ENCODE measurements at places on chromosomes 1 and 21.

DNA sequence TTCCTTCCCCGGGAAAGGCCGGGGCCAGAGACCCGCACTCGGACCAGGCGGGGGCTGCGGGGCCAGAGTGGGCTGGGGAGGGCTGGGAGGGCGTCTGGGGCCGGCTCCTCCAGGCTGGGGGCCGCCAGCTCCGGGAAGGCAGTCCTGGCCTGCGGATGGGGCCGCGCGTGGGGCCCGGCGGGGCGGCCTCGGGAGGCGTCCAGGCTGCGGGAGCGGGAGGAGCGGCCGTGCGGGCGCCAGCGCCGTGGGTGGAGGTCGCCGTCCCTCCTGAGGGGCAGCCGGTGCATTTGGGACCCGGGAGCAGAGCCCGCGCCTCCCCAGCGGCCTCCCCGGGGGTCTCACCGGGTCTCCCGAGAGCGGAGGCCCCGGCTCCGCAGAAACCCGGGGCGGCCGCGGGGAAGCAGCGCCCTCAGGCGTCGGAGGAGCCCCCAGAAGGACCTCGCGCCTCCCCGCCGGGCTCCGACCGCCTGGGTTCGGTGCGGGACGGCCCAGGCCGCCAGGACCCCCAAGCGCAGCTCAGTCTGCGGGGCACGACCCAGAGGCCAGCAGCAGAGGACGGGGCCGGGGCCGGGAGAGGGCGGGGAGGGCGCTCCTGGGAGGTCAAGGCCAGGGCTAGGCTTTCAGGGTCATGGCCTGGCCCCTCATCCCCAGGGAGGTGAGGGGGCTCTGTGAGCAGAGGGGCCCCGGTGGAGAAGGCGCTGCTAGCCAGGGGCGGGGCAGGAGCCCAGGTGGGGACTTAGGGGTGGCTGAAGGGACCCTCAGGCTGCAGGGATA, 7.2 kb upstream of the SLX9 start:
- ATAC-seq = peak; percentile 4

GRCh38 chr1:99447721-99448120, 183.4 kb downstream of the PLPPR4 start:
- no peak for ATAC-seq

DNA sequence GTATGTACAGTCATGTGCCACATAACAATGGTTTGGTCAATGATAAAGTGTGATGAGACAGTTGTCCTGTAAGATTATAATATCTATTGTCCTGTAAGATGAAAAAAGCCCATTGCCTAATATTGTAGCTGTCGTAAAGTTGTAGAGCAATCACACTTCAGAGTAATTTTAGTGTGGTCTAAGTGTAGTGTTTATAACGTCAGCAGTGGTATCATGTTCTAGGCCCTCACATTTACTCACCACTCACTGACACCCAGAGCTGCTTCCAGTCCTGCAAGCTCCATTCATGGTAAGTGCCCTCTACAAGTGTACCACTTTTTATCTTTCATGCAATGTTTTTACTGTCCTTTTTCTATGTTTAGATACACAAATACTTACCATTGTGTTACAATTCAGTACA, 259.9 kb upstream of the RAB4A start:
- ATAC-seq = no peak

- ATAC-seq = no peak
These were observed 895.0 kb upstream of the B3GALT2 start for GRCh38 chr1:194081444-194081843.

GRCh38 chr1:68174738-68175113, 57.6 kb downstream of the WLS start:
- ATAC-seq = peak; percentile 54

DNA sequence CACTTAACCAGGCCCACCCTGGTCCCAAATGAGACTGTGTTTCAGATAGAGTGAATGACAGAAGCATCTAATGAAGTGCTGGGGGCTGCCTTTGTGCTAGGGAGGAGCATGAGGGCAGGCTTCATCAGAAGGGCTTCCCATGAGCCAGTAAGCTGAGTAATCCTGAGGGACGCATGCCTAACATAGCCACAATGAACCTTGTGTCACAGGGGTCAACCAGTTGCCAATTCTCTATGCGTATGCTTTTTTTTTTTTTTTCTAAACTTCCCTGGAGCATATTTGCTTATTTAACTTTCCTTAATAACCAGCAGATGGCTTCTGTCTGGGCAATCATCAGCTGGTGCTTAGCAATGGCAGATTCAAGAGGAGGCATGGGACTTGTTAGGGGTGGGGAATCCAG, 25.5 kb upstream of the CYP2J2 start:
- ATAC-seq = no peak

DNA sequence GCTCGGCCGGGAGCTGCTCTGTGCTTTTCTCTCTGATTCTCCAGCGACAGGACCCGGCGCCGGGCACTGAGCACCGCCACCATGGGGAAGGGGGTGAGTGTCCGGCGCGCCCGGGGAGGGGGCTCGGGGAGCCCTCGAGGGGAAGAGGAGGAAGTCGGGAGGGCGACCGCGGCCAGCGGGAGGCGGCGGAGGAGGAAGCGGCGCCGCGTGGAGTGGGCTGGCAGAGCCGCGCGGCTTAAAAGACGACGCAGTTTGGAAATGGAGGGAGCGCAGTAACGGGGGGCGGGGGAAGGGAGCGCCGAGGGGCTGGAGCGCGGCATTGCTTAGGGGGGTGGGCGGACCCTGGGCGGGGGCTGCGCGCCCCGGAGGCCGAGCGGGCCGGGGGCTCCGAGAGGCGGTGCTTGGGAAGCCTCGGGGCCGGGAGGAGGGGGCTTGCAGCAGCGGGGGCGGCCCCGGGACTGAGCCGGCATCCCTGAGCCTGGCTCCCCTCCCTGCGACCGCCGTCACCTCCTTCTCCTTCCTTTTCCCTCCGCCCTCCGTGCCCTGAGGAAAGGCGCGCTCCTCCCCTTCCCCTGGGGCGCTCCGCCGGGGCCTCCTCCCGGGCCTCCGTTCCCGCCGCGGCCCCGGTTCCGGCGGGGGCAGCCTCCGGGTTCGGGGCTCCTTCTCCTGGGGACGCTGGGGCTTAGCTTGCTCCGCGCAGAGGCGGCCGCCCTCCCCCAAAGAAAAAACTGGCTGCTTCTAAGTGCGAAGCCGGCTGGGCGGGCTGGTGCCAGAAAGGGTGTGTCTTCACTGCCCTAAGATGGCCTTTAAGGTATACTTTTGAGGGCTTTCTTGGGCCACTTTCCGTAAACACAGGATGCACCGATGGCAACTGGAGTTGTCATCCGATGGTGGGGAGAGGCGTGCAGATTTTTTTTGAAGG, 648 bp downstream of the ATP1A1 start:
- ATAC-seq = peak; percentile 8

GRCh38 chr1:209382231-209383100, 201.0 kb upstream of the CAMK1G start:
- ATAC-seq = no peak

DNA sequence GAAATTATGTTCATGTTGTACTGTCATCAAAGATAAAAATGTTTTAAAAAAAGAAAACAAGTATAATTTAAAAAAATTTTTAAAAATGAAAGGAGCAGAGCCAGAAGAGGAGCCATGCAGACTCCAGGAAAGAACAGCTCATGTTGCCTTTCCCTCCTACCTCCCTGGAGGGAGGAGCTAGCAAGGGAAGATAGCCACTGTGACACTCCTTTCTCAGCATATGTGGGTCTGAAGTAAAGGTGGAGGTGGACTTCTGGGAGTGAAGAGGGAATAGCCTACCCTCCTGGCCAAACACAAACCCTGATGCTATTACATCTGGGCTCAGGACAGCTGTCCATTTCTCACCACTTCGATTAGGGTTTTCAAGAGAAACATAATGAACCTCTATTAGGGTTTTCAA, 54.2 kb downstream of the SLC2A1 start:
- no peak for ATAC-seq

GRCh38 chr1:111813440-111814304, 58.0 kb downstream of the DDX20 start:
- ATAC-seq = no peak

DNA sequence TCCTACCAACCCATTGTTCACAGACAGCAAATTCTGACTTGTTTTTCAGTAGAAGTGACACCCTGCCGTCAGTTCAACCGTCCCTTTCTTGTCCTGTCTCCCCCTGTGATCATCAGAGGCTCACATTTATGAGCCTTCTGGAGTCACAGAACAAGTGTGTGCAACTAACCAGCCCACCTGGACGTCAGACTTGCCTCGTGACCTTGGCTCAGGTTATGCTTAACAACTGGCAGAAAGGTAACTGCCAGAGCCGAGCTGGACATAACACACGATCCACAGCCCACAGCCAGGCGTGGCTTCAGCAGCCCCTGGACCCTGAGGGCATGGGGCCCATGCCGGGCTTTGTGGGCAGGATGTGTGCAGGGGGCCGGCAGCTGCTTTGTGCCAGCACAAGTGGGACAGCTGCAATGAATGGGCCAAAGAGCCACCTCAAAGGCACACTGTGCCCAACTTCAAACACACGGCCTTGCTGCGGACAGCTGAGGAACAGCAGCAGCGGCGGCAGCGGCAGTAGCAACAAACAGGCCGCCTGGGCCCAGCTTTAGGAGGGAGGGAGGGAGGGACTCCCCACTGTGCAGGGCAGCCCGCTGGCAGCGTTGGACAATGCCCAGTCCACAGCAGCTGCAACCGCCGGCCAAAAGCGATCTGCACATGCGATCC, 103.9 kb downstream of the ZBTB18 start:
- ATAC-seq = no peak

GRCh38 chr1:111863401-111863800, 107.7 kb downstream of the DDX20 start:
- ATAC-seq = no peak

DNA sequence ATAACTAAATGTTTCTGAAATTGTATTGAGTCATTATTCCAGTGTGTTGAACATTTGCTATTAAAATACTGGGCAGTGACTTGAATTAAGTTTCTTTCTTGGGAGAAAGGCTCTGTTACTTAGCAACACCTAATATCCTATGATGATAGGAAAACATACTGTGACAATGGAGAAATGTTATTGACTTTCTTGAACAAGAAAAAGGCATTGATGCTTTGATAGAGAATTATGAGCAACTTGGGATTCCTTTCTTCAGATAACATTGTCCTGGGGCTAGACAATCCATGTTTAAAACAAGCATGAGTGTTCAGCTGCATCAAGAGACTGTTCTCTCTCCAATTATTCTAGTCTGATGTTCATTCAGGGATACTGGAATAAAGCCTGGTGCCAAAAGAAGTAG, 215.9 kb upstream of the L1TD1 start:
- no peak for ATAC-seq

DNA sequence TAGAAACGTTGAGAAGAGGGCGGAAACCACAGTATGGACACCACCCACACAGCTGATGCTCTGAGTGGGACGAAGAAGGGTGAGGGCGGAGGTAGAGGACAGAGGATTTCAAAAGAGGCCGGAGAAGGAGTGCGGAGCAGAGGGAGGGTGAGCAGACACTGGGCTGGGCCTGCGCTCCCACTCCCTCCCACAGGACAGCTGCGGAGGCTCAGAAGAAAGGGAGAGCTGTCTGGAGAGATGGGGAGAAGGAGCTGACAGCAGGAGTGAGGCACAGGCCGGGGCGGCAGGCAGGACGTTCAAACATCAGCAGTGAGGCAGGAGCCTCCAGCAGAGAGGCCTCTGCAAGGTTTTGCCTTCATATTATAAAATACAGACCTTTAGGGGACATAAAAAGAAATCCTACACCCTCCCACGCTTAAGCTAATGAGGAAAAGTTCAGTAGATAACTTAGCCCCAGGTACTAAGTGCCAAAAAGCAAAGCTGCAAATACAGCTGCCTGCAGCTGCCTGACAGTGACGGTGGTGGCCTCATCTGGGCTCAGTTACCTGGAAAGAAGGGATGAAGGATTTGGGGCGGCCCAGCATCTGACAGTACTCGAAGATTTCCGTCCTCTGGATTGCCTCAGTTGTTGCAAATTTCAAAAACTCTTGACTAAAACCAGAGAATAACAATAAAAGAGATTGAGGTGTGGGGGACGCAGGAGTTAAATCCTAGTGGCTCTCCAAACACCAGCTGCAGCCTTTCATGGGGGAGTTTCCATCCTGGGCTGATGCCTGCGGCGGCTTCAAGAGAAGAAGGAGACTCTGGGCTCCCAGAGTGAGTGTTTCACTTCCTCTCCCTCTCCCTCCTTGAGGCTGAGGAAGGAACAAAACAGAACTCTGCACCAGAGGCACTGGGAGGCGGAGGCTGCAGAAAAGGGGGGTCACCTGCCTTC, 25.6 kb downstream of the SEC16B start:
- ATAC-seq = no peak

- ATAC-seq = peak; percentile 6
These were observed 74.3 kb upstream of the SIPA1L2 start for GRCh38 chr1:232704256-232704655.

GRCh38 chr1:248590055-248590454, 7.4 kb downstream of the OR2T10 start:
- no peak for ATAC-seq

- no peak for ATAC-seq
These were observed 1017.6 kb downstream of the KCNT2 start for GRCh38 chr1:195590649-195591048.

- ATAC-seq = no peak
These were observed 369.4 kb downstream of the TBX15 start for GRCh38 chr1:118618618-118619340.

DNA sequence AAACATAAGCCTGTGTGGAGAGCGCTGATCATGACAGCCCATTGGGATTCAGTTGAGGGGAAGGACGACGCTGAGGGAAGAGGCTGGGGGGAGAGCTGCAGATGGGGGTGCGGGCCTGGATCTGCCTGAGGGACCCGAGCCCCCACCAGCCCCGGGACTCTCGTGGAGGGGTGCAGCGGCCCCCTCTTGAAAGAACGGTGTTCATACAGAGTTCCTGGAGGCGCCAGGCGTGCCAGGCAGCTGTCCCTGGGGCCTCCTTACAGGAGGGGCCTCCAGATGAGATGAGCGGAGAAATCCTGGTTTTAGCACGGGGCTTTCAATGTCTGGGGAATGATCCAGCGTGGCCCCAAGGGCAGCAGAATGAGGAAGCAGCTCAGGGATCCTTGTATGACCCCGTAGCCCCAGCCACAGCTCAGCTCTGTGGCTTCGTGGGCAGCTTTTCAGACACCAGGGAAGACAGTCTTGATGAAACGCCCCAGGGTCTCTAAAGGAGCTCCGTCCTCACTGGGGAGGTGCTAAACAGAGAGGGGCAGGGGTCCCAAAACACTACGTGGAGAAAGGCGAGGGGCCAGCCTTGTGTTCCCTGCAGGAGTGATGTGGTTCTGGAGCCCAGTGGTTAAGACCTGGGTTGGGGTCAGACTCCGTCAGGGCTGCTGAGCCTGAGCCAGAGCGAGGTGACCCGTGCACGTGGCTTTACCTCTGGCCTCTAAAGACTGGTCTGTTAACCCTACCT, 7.2 kb upstream of the DSCAM start:
- no peak for ATAC-seq

- ATAC-seq = peak; percentile 86
These were observed 31.8 kb upstream of the ANGPTL7 start for GRCh38 chr1:11157394-11157793.

- no peak for ATAC-seq
These were observed 3.1 kb downstream of the PKP1 start for GRCh38 chr1:201286445-201286844.

DNA sequence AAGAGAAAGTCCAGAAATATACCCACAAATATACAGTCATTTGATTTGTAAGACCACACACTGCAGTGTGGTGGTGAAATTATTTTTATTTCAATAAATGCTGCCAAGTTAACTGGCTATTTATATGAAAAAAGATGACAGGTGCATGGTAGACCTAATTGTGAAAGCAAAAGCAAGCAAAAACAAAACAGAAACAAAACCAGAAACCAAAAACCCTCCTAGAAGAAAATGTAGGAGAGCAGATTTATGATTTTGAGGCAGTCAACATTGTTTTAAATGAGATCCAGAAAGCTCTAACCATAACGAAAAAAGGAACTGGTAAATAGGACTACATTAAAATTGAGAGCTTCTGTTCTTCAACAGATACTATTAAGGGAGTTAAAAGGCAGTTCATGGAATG, 303.6 kb downstream of the PRDM2 start:
- no peak for ATAC-seq

- ATAC-seq = no peak
These were observed 19.8 kb downstream of the CAMTA1 start for GRCh38 chr1:6805004-6805416.
